ENCODE measurements at places on chromosomes 11 and 22.

- DNase-seq: no peak
These were observed 33.2 kb downstream of the BTBD10 start for GRCh38 chr11:13429836-13430235.

DNA sequence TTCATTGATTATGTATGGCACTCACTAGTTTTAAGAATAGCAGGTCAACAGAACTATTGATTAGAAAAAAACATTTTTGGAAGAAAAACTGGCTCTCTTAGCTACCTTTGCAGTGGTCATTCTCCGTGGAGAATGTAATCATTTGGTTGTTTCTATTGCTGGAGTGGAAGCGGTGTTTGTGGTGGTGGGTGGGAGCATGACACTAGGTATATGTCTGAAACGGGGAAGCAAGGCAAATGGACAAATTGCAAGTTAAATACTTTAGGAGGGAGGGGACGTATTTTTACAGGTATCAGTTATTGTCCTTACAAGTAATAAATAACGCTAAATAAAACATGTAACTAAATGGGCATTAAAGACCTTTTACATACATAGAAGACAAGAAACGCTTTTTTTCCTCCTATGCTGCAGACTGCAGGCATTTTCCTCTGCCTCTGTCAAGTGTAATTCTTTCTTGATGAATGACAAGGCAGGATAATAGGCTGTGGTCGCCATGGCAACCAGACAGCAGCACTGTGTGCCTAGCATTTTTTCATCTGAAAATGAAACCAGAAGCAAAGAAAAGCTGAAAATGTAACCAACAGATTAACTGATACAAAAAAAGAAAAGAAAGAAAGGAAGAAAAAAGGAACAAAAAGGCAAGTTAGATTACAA lies 46.2 kb downstream of the BLID start:
- peak; percentile 72 for DNase-seq

DNA sequence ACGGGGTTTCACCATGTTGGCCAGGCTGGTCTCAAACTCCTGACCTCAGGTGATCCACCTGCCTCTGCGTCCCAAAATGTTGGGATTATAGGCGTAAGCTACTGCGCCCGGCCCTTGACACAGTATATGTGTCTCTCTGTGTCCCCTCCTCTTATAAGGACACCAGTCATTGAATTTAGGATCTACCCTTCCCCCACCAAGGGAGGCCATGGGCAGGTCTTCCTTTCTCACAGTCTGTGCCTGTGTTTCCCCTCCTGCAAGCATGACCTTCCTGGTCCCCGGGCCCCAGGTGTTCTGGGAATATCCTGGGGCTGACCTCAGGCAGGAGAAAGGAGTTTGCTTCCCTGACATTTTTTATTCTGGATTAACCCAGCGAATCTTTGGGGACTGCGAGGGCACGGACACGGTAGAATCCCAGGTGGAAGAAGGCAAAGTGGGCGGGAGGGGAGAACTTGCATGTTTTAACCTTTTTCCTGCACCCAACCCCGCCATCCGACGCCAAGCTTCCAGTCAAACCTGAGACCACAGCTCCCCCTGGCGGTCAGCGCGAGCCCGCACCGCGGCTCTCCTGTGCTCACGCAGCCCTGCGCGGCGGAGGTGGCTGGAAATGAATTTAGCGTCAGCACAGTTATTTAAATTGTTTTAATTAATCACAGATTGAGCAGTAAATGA lies 42.1 kb upstream of the ISX start:
- peak; percentile 73 for DNase-seq

DNA sequence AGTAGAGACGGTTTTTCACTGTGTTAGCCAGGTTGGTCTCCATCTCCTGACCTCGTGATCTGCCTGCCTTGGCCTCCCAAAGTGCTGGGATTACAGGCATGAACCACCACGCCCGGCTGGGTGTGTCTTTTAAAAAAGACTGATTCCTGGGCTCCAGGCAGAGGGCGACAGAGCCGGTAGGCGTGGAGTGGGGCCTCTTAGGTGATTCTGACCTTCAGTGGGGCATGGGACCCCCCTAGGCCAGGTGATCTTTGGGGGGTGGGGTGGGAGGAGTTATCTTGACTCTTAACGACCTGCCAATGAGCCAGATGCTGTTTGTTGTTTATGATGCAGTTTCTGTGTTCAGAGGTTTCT lies 12.9 kb upstream of the SORL1-AS1 start:
- no peak for DNase-seq

GRCh38 chr11:131710511-131710910 lies 340.1 kb downstream of the NTM start:
- peak; percentile 54 for DNase-seq

DNA sequence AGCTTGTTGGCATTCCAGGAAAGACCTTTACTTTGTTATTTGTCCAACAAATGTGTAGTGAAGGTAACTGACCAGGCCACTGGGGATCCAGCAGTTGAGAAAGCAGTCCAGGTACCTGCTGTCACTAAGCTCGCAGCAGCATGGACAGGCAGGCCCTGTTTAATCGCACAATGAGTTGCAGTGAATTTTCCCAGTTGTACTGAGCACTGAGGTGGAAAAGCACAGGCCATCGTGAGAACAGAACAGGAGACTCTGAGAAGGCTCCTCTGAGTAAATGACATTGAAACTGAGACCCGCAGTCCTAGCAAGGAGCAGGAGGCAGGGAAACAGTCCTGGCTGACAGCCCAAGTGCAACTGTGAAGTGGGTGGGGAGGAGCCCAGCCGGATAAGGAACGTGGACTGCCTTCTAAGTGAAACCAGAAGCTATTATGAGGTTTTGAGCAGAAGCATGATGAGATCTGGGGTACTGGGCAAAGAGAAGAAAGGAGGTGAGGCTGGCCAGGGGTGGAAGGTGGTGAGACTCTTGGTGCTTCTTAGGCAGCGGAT lies 39.8 kb upstream of the CDON start:
- no peak for DNase-seq

DNA sequence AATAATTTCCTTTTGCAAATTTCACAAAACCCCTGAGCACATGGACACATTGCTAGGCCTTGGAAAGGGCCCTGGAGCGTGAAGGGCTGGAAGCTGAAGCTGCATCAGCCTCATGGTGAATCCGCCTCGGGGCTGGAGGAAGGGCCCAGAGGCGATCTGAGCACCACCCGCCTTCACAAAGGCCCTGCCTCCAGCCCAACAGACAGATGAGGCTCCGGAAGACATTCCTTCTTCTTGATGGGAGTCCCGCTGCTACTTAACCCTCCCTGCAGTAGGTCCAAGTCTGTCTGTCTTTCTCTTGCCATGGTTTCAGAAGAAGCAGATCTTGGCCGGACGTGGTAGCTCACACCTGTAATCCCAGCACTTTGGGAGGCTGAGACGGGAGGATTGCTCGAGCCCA lies 16.5 kb downstream of the ARRB1 start:
- no peak for DNase-seq

DNA sequence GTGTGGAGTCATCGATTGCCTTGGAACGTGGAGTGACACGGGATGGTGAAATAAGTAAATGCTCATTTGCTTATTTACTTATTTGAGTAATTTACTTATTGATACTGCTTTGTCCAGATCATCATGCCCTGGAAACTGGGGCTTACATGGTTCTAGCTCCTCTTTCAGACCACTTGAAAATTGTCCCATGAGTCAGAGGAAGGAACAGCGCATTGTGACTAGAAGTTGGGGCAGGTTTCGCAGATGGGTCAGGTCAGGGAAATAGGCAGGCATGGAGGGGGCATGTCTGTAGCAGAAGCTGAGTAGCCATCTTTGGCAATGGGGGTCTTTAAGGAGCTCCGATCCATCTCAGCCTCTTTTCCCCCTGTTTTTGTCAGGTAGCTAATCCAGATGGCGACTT lies 104.2 kb upstream of the SORL1-AS1 start:
- DNase-seq: no peak

DNA sequence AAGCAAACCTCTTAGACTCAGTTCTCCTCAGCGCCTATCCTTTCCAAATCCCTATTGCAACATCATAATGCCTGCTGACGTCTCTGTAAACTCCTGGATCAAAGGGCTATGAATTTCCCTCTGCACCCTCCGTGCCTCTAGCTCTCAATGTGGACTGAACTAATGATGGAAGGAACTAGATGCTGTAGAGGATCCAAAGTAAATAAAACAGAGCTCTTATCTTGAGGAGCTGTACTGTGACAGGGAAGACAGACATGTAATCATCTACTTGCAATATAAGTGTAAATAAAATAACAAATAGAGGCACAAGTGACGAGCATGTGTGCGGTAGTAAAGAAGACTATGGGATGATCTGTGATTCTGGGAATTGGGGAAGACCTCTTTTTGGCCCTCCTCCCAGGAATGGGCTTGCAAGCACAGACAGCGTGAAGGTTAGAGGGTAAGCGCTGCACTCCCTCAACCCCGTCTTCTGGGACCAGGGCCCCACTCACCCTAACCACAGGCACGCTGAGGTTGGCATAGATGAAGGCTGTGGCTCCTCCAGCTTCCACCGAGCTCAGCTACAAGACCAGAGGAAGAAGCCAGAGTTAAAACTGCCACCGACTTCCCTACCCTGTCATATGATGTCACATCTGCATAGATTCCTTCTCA lies 42.2 kb downstream of the P4HA3 start:
- no peak for DNase-seq

- DNase-seq: no peak
These were observed 33.2 kb upstream of the CRYBB3 start for GRCh38 chr22:25166266-25167040.

DNA sequence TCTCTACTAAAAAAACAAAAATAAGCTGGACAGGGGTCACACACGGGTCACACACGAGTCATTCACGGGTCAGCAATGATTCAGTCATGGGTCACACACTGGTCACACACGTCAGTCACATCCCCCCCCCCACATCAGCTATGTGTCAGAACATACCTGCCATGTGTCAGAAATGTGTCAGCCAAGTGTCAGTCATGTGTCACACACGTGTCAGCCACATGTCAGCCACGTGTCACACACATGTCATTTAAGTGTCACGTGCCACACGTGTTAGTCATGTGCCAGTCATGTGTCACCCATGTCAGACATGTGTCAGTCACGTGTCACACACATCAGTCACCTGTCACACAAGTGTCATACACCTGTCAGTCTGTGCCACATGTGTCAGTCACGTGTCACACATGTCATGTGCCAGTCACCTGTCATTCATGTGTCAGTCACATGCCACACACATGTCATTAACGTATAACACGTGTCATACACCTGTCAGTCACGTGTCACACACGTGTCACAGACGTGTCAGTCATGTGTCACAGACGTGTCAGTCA lies 28.7 kb upstream of the MMP20 start:
- no peak for DNase-seq

DNA sequence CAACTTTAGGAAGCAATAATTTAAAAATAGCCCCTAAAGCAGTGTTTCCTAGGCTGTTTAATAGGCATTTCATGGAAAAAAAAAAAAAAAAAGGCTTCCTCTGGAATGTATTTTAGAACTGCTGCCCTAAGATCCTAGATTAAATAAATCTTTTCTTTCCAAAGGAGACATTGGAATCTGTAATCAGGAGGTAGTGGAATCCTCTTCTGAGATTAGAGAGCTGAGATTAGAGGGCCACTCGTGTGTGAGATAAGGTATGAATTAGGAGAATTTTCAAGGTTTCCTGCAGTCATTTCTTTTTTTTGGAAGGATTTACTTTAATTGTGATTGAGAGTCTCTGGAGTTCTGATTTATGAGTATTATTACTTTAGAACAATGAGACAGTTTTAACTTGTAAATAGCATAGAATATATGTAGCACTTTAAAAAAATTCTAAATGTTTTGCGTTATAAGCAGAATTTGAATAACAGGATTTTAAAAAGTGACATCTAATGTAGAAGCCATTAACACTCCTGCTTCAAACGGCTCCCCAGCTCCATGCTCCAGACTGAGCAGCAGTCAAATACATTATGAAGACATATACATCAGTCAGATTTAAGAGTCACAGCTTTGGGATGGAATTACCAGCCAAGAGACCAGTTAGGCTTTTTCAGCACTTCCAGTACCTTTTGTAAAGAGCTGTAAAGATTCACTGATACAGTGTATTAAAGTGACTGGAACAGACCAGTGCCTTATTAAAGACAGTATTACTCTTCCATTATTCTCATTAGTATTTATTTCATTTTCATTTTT lies 5.0 kb downstream of the EED start:
- no peak for DNase-seq

DNA sequence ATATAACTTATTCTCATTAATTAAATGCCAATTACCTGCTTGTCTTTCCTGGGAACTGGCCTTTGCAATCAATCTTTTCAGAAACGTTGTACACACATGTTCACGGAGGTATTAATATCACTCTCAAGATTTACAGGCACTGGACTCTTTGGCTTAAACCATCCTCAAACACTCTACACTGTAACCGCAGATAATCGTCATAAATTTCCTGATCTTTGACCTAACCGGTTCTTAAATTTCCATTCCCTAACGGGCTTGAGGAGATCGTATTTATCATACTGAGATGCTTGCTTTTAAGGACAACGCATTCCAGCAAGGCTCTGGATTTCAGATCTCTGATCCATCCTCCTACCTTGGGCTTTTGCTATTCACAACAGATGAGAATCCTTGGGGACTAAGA lies 72.8 kb downstream of the ARL14EP start:
- DNase-seq: no peak

GRCh38 chr22:26893173-26894110 lies 236.1 kb downstream of the MIAT start:
- no peak for DNase-seq

DNA sequence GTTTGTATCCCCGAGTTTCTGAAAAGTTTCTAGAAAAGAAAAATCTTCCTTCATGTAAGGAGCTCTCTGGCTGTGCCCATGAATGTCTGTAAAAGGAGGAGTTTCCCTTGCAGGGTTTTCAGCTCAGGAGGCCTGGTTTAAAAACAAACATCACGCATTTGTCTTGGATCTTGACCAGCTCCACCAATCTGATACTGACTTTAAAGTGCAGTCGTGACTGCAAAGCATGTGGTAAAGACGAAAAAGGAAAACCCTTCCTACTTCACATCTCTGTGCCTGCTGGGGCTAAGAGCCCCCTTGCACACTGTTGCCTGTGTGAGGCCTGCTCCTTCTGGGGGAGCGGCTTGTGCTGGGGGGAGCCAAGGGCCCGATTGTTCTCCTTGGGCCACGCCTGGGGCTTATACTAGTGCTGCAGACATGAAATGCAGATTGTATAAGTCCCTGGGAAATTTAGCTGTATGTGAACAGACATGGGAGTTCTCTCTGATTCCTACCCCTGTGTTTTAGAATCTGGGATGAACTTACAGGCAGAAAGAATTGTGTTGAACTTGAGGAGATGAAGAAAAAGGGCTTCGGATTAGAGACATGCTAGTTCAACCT lies 62.1 kb downstream of the ADAMTS15 start:
- DNase-seq: no peak

GRCh38 chr22:34845391-34845790 lies 220.6 kb upstream of the ISX start:
- peak; percentile 54 for DNase-seq

GRCh38 chr22:35212009-35212408 lies 45.3 kb upstream of the HMGXB4 start:
- DNase-seq: peak; percentile 28

- peak; percentile 56 for DNase-seq
These were observed 27.4 kb downstream of the DRD2 start for GRCh38 chr11:113447621-113448315.

- DNase-seq: no peak
These were observed 27.3 kb downstream of the CTSC start for GRCh38 chr11:88310246-88310645.

GRCh38 chr11:45333001-45333971 lies 47.1 kb upstream of the SYT13 start:
- peak; percentile 71 for DNase-seq

Data from AG08395 (cell line).